Right hindlimb (tissue), 1 donor: ENCODE measurements at places on chromosomes 2 and 18.

- DNase-seq = no peak
Measured at GRCh38 chr18:37805773-37806404, 240.3 kb upstream of the CELF4 start.

DNA sequence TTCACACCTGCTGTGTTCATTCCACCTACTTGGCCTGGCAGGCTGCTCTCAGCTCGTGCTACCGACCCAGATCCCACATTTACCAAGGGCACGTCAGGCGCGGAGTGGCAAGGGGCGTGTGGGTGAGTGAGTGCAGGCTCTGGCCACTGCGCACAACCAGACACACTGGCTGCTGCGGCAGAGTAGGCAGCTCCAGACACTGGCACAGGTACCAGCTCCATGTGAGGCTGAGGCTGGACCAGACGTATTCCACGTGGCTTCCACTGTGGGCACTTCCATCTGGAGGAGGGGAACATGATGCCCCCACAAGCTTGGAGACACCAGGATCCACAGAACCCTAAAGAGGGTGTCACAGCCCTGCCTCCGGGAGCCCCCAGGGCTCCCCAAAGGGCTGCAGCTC is 74.6 kb upstream of the ZNF804A start:
- DNase-seq = no peak

GRCh38 chr2:167380555-167380954 is 492.3 kb downstream of the XIRP2 start:
- DNase-seq = no peak

- no peak for DNase-seq
Measured at GRCh38 chr2:120402508-120402907, 56.6 kb downstream of the INHBB start.

DNA sequence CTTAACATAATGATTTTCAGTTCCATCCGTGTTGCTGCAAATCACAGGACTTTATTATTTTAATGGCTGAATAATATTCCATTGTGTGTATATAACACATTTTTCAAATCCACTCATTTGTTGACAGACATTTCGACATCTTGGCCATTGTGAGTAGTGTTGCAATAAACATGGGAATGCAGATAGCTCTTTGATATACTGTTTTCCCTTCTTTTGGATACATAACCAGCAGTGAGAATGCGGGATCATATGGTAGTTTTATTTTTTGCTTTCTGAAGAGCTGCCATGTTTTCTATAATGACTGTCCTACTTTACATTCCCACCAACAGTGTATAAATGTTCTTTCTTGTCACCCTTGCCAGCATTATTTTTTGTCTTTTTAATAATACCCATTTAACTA is 420.3 kb upstream of the CHAC2 start:
- no peak for DNase-seq

- DNase-seq = no peak
Measured at GRCh38 chr18:46340716-46341115, 236.5 kb downstream of the HAUS1 start.

GRCh38 chr2:175009917-175010621 is 4.9 kb upstream of the CHN1 start:
- no peak for DNase-seq

- no peak for DNase-seq
Measured at GRCh38 chr2:218172845-218173244, 6.1 kb upstream of the CXCR1 start.

GRCh38 chr18:76052227-76052595 is 442.8 kb downstream of the ZNF516 start:
- DNase-seq = no peak

DNA sequence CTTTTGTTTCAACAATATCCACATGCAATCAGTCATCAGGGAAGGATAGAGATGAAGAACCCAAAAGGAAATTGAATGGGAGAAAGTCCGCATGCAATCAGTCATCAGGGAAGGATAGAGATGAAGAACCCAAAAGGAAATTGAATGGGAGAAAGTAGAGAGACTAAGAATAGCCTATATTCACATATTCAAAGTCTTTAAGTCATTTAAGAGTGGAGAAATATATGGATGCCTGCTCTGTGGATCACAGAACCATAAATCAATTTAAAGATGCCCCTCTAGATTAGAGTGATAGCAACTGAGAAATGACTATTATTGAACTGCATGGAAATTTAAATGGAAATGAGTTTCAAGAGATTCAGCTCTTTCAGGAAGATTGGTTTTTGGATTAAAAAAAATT is 90.0 kb upstream of the LPIN2 start:
- no peak for DNase-seq

DNA sequence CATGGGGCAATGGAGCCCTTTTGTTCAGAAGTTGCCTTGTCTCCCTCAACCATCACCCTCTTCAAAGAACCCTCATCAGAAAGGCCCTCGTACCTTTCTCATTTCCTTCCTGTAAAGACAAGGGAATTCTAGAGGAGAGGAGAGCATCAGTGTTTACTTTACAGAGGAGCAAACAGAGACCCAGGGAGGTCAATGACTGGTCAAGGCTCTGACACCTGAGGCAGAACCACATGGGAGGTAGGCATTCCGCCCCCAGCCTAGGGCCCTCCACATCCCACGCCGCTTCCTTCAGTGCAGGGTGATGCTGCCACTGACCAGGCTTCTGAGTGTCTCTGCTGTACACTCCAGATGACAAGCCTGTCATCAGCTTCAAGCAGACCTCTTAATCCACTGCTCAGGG is 104.7 kb downstream of the NRP2 start:
- no peak for DNase-seq

GRCh38 chr2:27636766-27637165 is 7.9 kb downstream of the GPN1 start:
- no peak for DNase-seq

GRCh38 chr2:64852771-64853241 is 136.4 kb upstream of the SLC1A4 start:
- DNase-seq = no peak

DNA sequence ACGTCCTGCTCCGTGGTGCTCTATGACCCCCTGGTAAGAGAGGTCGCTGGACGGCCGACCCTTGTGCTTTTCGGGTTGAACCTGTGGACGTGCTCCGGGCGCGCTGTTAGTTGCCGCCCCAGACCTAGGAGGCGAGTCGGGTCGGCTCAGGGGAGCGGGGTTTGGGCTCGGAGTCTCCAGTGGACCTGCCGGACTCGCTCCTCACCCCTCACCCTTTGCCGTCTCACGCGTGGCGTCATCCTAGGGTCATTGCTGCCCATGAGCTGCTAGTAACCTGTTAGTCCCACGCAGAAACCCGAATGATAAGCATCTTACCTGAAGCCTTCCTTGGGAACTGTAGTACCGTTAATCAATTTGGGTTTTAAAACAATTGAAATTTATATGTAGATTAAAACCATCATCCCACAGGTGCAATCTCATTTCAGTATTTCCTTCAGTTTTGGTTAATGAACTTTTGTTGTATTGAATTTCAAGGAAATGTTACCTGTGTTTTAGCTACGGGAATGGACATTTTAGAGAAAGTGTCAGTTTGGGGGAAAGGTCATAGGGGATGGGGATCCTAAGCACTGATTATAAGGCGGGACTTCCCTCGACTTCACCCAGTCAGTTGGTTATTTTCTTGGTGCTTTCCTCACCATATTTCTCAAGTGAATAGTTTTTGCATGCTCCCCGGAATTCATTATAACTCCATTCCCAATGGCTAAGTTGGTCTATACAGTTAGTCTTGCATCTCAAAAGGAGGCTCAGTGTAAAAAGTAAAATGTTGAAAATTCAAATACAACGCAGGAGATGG is 536 bp downstream of the ELP2 start:
- no peak for DNase-seq

GRCh38 chr2:223633656-223634055 is 31.5 kb upstream of the SCG2 start:
- DNase-seq = no peak

DNA sequence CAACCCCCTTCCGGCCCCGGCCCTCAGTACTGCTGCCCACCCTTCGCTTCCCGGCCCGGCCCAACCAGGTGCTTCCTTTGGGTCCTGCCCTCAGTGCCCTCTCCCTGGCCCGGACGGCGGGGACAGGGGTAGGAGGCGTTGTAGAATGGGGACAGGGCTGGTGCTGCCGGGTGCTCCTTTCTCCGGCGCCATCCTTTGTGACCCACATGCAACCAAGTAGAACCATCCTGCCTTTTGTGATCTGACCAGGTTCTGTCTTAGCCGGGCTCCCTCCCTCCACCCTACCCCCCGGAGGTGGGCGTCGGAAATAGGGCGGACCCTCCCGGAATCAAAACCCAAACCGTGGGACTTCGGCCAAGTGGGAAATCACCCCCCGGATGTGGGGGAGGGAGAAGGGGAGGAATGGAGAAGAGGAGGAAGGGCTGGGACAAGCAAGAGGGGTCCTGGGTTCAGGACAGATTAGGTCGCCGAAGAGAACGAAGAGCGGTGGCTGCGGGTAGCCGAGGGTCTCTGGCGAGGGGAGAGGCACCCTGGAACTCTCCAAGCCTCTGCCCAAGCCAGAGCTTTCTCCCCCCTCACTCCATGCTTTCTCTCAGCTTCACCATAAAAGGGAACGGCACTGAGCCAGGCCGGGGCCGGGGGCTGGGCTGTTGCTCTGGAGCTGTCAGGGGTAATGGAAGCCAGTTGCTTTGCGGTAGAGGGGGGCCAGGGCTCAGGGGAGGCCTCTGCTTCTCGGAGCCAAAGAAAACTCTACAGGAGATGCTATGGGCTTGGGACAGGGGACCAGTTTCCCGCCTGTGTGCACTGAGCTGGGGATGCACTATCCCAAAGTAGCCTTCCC is 756 bp upstream of the OST4 start:
- peak; percentile 92 for DNase-seq

DNA sequence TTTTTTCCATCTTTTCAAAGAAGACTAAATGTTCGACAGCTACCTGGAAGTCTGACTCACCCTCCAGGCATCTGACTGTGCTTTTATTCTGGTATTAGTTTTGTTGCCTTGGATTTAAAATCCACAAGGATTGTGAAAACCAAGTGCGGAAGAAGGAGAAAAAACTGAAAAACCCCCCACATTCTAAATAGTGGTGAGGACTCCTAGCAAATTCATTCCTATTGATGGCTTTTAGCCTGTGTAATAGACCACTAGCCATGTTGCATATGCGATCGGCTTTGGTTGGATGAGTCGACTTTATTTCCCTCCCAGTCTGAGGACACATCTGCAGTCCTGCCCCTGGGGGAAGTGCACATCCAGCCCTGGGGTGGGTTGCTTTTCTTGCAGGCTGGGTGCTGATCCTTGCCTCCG is 16.9 kb downstream of the LDLRAD4 start:
- DNase-seq = no peak

- peak; percentile 47 for DNase-seq
Measured at GRCh38 chr2:224934526-224935188, 107.6 kb downstream of the DOCK10 start.

DNA sequence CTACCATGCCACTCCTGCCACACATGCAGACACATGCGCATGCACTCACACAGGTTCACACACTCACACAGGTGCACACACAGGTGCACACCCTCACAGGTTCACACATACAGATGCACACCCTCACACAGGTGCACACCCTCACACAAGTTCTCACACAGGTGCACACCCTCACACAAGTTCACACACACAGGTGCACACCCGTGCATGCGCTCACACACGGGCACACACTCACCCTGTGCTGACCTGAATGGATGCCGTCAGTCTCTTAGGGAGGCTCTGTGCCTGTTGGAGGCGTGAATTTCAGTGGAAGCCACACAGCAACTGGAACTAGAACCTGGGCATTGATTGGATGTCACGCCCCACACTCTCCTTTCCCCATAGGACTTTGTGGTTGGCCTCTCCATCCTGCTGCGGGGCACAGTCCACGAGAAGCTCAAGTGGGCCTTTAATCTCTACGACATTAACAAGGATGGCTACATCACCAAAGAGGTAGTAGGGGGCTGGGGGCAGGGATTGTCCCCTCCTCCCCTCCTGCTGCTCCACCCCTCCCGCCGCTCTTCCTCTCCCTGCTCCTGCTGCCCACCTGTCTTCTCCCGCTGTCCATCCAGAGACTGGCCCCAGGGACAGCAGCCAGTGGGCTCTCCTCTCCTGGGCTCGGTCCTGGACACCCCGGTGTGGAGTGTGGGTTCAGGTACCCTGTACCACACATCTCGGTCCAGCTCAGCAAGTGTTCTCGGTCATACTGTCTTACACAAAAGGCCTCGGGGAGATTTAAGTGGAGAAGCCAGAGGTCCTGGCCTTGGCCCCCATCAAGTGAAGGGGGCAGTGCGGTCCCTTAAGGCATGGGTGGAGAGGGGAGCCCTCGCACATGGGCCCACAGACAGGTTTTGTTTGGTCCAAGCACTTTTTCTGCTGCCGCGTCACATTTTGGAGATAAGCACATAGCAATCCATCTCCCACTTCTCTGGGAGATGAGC is 21.0 kb upstream of the FAHD2A start:
- no peak for DNase-seq

GRCh38 chr2:226743915-226744314 is 55.7 kb downstream of the IRS1 start:
- no peak for DNase-seq

DNA sequence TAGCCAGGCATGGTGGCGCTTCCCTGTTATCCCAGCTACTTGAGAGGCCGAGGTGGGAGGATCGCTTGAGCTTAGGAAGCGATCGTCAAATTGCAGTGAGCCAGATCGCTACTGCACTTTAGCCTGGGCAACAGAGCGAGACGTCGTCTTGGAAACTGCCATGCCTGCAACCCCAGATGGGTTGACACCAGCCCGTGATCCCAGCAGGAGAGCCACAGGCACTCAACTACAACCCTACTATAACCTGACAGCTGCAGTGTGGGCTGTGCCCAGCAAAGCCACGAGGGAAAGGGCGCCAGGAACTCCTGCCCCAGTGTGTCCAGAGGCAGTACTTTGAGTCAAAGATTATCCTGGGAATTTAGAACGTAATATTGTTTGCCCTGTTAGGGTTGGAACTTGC is 85.6 kb downstream of the SS18 start:
- no peak for DNase-seq

DNA sequence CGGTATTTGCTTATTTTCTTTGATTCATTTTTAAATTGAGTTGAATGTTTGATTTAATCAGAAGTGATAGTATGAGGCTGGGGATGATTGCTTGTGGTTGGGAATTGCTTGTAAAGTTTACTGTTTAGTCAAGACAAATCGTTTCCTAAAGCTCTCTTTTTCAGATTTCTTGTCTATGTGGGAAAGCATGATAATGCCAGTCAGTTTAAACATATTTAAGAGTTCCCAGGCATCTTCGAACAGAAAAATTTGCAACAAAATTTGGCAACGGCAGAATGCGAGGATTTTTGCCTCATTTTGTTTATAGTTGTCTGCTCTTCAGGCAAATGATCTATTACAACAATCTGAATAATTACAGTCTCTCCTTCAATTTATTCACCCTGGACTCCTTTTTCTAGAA is 22.5 kb downstream of the EPAS1 start:
- DNase-seq = no peak

DNA sequence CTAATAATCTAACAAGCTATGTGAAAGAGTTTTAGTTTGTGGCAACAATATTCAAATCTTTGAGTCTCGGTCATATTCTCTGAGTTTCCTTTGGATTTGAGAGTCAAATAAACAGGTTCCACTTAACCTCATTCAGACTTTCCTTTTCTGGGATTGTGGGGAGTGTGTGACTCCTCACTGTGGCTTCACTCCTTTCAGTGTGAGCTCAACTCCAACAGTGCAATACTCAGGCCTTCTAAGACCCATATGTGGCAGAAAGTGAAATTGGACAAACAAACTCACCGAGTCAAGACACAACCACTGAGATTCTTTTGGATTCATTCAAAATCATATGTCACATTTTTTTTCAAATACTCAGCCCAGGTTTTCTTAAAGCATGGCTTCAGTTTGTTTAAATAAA is 25.4 kb downstream of the SLC9A4 start:
- no peak for DNase-seq
